ENCODE measurements at places on chromosomes 3 and 15. TPM values are rescaled to one million over a fixed set of nuclear protein-coding genes. Genes with fewer than 3 reads are reported as not detected.

The RBPMS2 gene
- total RNA-seq, result 4.0 TPM

- DNase-seq, result no peak
- H3K36me3 ChIP-seq, result no peaks in the 10 kb centered on the region
- no peak overlapping the region for H3K27ac ChIP-seq
- H3K4me1 ChIP-seq, result peaks cover 25% of the 10 kb centered on the region
- no peaks in the 10 kb centered on the region for H3K27me3 ChIP-seq
Observed at GRCh38 chr15:59301527-59301926, 71.1 kb downstream of the MYO1E start.

DNA sequence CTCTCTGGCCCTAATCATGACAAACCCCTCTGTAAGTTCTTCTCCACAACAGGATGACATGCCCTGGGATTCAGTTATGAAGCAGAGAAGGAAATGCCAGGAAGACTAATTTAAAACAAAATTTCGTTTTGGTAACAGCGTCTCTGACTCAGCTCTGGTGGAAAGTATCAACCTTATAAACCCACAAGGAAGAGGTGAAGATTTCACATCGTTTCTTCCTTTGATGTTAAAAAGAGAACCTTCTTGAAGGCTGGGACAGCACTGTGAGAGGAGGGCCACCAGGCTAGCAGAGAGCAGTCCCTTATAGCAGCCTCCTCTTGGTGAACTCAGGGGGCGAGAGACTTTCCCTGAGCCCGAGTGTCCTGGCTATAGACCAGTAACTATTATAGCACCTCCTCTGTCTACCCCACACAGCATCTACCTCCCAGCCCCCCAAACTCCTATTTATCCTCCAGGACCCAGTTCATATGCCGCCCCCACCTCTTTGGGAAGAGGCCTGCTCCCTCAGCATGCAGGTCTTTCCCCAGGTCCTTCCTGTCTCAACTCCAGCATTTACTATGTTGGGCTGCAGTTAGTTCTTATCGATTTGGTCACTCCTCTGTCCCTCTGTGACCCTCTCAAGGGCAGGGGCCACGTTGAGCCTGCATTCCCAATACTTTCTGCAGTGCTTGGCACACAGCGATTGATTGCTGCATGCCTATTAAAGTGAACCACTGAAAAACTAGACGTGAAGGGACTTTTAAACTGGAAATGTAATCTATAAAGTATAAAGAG, 321.5 kb upstream of the ICE2 start:
- no peak overlapping the region for H3K4me3 ChIP-seq
- H3K27ac ChIP-seq, result peak overlapping the region; percentile 20
- H3K36me3 ChIP-seq, result no peaks in the 10 kb centered on the region
- H3K27me3 ChIP-seq, result no peaks in the 10 kb centered on the region
- no peak for DNase-seq
- H3K4me1 ChIP-seq, result peaks cover 22% of the 10 kb centered on the region

DNA sequence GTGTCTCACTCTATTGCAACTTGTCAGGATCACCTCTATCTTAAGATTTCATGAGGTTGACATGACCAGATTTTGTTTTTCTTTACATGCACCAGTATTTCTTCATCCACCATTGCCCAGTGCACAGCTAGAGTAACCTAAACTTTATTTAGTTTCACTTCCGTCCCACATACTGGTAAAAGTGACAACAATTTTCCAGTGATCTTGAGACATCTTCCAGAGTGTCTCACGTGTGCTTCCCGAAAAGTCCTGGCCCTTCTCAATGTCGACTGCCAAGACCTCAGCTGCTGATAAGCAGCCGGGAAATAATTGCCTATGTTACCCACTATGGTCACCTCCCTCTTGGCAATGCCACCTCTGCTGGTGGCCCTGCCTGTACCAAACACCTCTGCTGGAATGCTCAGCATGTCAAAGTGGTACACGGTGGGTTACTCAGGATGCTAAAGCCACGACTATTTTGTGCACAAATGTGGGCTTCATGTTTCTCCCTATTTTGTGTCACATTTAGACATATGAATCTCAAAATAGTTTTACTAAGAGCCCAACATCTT, 379.7 kb upstream of the TGFBR2 start:
- DNase-seq, result no peak
- peaks cover 32% of the 10 kb centered on the region for H3K4me1 ChIP-seq
- no peak overlapping the region for H3K4me3 ChIP-seq
- H3K36me3 ChIP-seq, result no peaks in the 10 kb centered on the region
- H3K27me3 ChIP-seq, result no peaks in the 10 kb centered on the region

DNA sequence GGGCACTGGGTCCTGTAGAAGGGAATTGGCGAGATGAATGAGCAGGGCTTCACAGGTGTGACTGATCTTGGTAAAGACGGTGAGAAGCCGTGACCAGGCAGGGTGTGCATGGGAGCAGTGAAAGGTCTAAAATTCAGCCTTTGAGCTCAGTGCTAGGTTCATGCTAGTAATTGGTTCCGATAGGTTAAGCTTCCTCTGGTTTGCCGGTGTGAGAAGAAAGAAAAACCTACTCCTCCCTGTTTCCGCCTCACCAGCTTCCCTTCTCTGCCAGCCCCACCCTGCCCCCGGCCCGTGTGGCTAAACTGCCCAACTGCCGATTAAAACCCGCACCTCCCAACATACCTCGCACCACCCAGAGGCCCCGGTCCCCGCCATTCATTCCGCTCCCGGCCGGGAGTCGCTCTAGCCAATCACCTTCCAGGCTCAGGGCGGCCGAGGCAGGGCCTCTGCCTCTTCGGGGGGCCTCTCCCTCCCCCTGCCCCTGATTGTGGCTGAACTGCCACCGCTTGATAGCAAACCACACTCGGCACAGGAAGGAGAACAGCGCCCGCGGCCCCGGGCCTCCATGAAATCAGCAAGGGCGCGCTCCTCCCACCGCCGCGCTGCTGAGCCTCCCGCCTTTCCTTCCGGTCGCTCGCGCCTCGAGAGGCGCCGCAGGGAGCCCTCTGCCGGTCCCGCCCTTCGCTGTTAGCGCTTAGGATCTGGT, 7.3 kb upstream of the NRROS start:
- H3K4me1 ChIP-seq, result peaks cover 30% of the 10 kb centered on the region
- H3K36me3 ChIP-seq, result no peaks in the 10 kb centered on the region
- no peaks in the 10 kb centered on the region for H3K27me3 ChIP-seq
- peak; percentile 94 for DNase-seq
- H3K27ac ChIP-seq, result peak overlapping the region; percentile 94

GRCh38 chr15:32649342-32649741, 7.8 kb downstream of the SCG5 start:
- no peak overlapping the region for H3K4me3 ChIP-seq
- DNase-seq, result no peak
- no peaks in the 10 kb centered on the region for H3K36me3 ChIP-seq
- no peaks in the 10 kb centered on the region for H3K4me1 ChIP-seq

DNA sequence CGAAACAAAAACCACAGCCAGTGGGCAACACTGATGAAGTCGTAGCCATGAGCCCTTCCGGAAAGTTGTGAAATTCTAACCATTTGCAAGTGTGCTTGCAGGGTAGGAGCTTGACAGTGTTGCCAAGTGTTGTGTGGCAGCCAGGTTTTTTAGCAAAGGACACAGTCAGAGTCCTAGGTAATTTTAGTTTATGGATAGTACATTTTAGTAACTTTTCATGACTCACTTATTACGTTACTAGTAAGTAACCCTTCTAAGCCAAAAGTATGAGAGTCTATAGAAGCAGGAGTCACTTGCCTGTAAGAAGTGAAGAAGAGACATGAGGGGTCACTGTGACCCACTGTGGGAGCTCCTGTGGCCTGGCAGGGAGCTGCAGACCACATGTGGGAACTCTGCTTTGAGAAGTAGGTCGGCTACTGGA, 54.8 kb upstream of the ADPGK start:
- H3K27me3 ChIP-seq, result no peaks in the 10 kb centered on the region
- no peaks in the 10 kb centered on the region for H3K36me3 ChIP-seq
- H3K4me1 ChIP-seq, result peaks cover 3% of the 10 kb centered on the region
- no peak for DNase-seq

All from lower lobe of right lung (tissue), 2 donors.